ENCODE measurements at places on chromosomes 4 and X. TPM values are rescaled to one million over a fixed set of nuclear protein-coding genes. Genes with fewer than 3 reads are reported as not detected.

PAGE1 gene
- total RNA-seq: not detected

- DNase-seq: no peak
Measured at GRCh38 chr4:93495346-93495745, 333.2 kb upstream of the ATOH1 start.

GRCh38 chr4:100248476-100248875 lies 58.2 kb upstream of the DDIT4L start:
- no peak for DNase-seq

NR3C2 gene
- 5.2 TPM for total RNA-seq

- no peak for DNase-seq
Measured at GRCh38 chr4:47719576-47719975, 118.3 kb downstream of the CORIN start.

DNA sequence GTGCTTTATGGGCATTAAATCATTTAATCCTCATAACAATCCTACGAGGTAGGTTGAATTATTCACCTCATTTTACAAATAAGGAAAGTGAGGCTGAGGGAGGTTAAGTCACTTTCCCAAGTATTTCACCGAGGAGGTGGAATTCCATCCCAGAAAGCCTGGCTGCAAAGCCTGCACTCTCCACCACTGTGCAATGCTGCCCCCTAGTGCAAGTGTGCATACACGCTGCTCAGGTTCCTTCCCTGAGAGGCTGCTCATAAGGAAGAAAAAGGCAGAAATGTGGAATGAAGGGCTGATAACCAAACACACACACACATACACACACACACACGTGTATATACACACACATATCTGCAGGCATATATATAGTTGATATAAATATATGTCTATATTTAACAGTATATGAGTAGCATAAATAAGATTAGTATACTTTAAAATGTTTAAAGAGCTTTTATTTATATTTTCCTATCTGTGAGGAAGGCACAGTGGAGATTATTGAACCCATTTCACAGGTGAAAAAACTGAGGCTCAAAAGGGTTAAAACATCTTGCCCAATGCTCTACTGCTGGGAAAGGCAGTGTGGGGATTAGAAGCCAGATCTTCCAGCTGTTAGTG lies 714.5 kb upstream of the TENM3 start:
- peak; percentile 37 for DNase-seq

KLB gene
- not detected for total RNA-seq

TMEM144 gene
- total RNA-seq: 6.3 TPM

SERTM2 gene
- 3.7 TPM for total RNA-seq

DNA sequence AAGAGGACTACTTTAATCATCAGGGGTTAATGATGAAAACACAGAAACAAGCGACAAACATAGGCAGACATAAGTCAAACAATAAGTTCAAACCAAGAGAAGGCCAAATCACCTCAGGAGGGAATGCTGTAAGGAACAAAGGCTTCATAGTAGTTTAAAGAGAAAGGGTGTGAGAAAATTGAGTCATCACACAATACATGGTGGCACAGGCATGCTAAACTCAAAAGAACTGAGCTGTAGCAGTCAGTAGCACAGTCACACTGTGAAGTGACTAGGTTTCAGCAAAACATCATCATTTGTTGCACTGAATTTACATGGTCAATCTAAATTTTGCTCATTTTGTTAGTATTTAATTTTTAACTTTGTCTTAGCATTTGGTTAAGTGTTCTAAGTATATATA lies 24.2 kb downstream of the SMC1A start:
- DNase-seq: no peak

MAGEA9B gene
- not detected for total RNA-seq

- no peak for DNase-seq
Measured at GRCh38 chr4:22670956-22671355, 21.8 kb upstream of the GBA3 start.

Measured in mesothelial cell of epicardium (in vitro differentiated cells).